CD8-positive, alpha-beta memory T cell (primary cell): ENCODE measurements at places on chromosomes 1 and 21.

DNA sequence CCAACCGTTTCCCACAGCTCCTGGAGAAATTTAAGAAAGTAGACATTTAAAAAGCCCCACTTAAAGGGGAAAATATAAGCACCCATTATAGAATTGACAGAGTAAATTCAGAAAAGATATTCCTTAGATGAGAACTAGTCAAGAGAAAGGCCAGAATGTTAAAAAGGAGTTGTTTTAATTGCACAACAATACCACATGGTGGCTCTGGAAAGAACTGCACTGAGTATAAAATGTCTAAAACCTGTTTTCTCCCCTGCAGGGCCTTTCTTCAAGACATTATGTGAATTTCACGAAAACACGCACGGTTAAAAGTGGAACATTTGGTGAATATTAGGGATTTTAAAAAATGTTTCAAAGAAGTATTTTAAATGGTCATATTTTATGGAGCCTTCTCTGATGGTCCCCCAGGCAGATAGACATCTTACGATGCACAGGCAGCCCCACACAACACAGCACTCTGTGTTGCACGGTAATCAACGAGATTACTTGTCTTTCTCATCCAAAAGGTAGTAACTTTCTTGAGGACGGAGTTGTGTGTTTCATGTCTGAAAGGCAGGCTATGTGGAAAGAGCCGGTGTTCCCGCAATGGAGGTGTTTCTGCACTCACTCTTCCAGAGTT is 101.9 kb downstream of the PRRX1 start:
- no peaks in the 10 kb centered on the region for H3K27me3 ChIP-seq
- H3K36me3 ChIP-seq, result no peaks in the 10 kb centered on the region
- no peaks in the 10 kb centered on the region for H3K4me1 ChIP-seq
- H3K27ac ChIP-seq, result no peak overlapping the region
- no peak for DNase-seq

DNA sequence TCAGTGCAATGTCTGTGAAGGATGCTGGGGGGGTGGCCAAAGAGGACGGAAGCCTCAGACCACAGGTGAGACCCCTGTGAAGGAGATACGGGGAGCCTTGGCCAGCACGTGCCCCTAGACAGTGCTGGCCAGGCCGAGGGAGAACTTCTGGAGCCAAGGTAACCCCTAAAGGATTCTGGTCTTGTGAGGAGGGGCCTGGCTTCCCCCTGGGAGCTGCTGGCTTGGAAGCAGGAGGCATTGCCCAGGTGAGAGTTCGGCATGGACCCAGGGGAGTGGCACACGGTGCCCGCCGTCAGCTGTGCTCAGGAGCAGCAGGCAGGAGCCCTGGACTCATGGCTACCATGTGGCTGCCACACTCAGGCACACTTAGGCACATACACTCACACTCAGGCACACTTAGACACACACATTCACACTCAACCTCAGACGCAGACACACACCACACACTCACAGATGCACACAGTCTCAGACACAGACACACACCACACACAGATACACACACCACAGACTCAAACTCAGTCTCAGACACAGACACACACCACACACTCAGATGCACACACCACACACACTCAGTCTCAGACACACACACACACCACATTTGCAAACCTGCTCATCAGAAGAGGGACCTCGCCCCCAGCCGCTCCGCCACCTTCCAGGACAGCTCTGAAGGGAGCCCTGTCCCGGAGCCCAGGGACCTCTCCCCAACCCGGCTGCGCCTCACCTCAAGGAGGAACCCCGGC is 1.1 kb upstream of the COL6A2 start:
- H3K4me3 ChIP-seq, result no peak overlapping the region
- no peak for DNase-seq
- no peak overlapping the region for H3K27ac ChIP-seq
- H3K27me3 ChIP-seq, result no peaks in the 10 kb centered on the region
- no peaks in the 10 kb centered on the region for H3K36me3 ChIP-seq

DNA sequence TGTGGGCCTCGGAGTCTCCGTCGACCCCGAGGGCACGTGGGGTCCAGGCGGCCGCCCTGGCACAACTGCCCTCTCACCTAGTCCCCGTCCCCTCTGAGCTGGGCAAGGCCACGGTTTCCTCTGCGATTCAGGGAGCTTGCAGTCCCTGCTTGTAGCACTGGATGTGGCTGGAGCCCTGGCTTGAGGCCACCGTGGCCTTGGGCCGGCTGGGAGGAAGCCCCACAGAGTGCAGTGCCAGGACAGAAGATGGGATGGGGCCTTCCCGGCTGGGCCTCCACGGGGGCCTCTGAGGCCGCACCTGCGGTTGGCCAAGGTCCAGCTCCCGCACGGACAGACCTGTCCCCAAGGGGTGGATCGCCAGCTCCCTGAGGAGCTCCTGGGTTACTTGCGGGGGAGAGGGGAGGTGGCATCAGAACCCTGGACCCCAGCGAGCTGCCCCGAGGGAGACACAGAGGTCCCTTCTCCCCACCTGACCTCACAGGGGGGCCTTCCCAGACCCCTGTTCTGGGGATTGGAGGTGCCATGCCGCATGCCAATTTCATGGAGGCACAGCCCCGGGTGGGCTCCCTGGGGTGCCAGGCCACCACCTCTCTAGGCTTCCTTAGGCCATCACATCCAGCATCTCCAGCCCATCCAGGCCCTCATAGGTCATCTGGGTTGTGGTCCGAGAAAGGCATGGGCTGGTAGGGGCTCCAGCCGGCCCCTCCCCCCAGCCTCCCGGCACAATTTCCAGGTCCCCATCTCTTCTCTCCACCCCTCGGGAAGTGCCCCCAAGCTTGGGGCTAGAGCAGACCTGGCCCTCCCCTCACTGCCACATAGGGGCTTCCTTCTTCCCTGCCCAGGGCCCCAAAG is 80.8 kb downstream of the MORN1 start:
- no peak overlapping the region for H3K4me3 ChIP-seq
- H3K27me3 ChIP-seq, result no peaks in the 10 kb centered on the region
- no peak overlapping the region for H3K27ac ChIP-seq
- H3K4me1 ChIP-seq, result peaks cover 34% of the 10 kb centered on the region
- no peak for DNase-seq

DNA sequence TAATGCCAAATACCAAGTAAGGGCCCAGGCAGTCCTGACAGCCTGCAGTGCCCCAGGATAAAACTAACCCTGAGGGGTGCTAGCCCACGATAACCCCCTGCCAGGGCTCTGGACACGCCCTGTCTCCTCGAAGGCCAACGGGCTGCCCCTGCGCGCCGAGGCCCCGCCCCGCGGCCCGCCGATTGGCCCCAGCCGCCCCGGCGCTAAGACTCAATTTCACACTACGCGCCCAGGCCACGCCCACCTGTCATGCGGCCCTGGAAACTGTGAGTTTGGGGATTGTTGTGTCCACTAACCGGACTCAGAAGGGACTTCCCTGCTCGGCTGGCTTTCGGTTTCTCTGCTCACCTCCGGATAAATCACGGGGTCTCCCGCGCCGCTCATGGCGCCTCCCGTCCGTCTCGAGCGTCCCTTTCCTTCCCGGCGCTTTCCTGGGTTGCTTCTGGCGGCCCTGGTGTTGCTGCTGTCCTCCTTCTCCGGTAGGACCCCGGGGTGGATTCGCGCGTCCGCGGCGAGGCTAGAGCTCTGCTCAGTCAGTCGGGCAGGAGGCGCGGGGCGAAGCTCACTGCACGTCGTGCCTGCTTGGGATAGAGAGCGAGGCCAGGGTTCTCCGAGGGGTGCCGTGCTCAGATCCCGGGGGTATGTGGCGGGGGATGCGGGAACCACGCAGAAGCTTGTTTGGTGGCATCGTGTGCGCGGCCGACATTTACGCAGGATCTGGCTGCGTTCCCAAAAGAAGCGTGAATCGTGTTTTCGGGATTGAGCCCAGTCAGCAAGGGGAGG is at the start of gene CR1L:
TSS of gene CR1L (plus strand) at position 282 of the 783 bp plus-strand sequence. CDS start at position 383, 101 bp downstream.
- H3K36me3 ChIP-seq, result no peaks in the 10 kb centered on the region
- peak within 1 kb of the TSS; percentile 64 for H3K27ac ChIP-seq
- peaks cover 5% of the 10 kb centered on the region for H3K4me1 ChIP-seq
- peak; percentile 74 for DNase-seq
- peak within 1 kb of the TSS; percentile 64 for H3K4me3 ChIP-seq
- no peaks in the 10 kb centered on the region for H3K27me3 ChIP-seq

GRCh38 chr1:213201380-213202155 is 150.5 kb downstream of the RPS6KC1 start:
- no peaks in the 10 kb centered on the region for H3K27me3 ChIP-seq
- H3K36me3 ChIP-seq, result no peaks in the 10 kb centered on the region
- no peak overlapping the region for H3K27ac ChIP-seq
- DNase-seq, result no peak

GRCh38 chr1:97186381-97186780 is 464.8 kb downstream of the PTBP2 start:
- no peak for DNase-seq
- no peaks in the 10 kb centered on the region for H3K4me1 ChIP-seq
- no peak overlapping the region for H3K4me3 ChIP-seq
- H3K27me3 ChIP-seq, result no peaks in the 10 kb centered on the region

DNA sequence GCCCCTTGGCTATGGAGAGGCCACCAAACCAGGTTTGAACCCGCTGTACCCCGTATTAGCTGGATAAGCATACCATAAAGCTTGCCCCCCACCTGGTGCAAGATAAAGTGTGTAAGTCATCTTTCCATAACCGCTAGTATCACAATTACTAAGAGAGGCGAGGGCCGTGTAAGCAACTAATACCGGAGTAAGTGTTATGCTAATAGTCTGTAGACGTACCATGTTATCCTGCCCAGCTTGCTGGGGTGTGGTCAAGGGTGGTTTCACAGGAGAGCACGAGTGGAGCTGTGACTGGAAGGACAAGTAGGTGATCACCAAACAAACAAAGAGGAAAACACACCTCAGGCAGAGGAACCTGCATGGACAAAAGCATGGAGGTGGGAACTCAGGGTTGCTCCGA is 3.6 kb upstream of the TNFRSF1B start:
- DNase-seq, result no peak
- H3K27ac ChIP-seq, result no peak overlapping the region
- H3K4me1 ChIP-seq, result peaks cover 66% of the 10 kb centered on the region
- H3K4me3 ChIP-seq, result no peak overlapping the region

DNA sequence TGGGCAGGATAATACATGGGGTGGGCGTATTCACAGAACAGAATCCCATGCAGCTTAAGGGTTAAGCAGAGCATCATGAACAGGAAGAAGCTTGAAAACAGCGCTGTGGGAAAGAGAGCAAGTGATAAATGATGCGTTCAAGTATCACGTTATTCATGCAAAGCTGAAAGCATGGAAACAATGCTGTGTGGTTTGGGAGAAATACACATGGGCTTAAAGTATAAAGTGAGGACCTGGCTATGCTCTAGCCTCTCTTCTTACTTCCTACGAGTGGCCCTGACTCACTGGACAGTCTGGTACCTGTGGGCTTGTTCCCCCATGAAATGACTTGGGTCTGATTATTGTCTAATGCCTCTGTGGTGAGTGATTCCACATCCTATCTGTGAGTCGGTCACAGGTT is 25.7 kb downstream of the TMPRSS2 start:
- H3K36me3 ChIP-seq, result no peaks in the 10 kb centered on the region
- no peaks in the 10 kb centered on the region for H3K27me3 ChIP-seq
- no peaks in the 10 kb centered on the region for H3K4me1 ChIP-seq
- H3K4me3 ChIP-seq, result no peak overlapping the region

DNA sequence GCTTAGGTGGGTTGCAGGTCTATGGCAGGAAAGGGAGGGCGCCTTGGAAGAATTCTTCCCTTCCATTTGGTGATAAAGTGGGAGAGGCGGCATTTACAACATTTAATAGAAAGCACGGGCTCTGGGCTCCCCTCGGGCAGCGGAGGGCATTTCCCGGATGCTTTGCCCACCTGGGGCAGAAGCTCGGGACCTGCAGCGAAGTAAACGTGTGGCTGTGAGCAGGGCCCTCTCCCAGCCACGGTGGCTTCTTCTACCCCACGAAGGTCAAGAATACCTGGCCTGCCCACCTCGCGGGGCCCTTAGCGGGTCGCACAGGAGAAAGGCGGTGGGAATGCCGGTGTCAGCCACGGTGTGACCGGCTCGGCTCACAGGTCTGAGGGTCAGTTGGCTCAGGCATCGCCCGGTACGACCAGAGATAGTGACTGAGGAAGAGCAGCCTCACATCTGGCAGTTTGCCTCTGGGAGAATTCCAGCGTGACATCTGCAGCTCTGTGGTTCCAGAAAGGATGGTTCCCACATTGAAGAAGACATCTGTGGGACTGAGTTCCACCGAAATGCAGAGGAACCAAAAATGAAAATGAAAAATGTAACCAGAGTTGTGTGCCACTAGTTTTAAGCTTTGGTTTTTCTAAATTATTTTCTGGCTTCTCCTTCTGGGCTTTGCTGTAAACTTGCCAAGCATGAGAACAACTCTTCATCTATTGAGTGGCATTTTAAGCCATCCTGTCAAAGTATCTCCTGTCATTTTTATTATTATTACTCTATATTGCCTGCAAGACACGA is 720 bp upstream of the F3 start:
- DNase-seq, result no peak
- no peaks in the 10 kb centered on the region for H3K27me3 ChIP-seq
- H3K27ac ChIP-seq, result no peak overlapping the region

DNA sequence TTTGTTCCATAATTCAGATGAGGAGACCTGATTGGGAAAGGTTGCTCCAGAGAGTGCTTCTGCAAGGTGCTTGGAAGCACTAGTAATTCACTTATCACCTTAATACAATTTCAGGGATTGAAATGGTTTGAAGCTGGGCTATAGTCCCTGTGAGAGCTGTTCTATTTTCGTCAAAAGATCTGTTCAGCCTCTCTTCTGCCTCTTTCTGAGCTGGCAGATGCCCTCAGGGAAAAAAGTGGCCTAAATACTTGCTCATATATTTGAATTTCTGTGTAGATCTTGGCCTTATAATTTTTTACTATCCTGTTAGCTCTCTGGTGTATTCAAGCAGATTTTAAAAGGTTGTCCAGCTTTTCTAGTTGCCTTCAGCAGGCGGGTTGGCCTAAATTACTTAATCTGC is 22.3 kb downstream of the C1orf146 start:
- no peak overlapping the region for H3K27ac ChIP-seq
- no peaks in the 10 kb centered on the region for H3K27me3 ChIP-seq
- no peaks in the 10 kb centered on the region for H3K4me1 ChIP-seq
- no peak for DNase-seq
- H3K36me3 ChIP-seq, result no peaks in the 10 kb centered on the region
- no peak overlapping the region for H3K4me3 ChIP-seq

GRCh38 chr1:111599781-111600693 is 19.6 kb upstream of the RAP1A start:
- H3K4me3 ChIP-seq, result no peak overlapping the region
- no peaks in the 10 kb centered on the region for H3K36me3 ChIP-seq
- no peaks in the 10 kb centered on the region for H3K27me3 ChIP-seq
- peaks cover 94% of the 10 kb centered on the region for H3K4me1 ChIP-seq
- DNase-seq, result no peak
- no peak overlapping the region for H3K27ac ChIP-seq

DNA sequence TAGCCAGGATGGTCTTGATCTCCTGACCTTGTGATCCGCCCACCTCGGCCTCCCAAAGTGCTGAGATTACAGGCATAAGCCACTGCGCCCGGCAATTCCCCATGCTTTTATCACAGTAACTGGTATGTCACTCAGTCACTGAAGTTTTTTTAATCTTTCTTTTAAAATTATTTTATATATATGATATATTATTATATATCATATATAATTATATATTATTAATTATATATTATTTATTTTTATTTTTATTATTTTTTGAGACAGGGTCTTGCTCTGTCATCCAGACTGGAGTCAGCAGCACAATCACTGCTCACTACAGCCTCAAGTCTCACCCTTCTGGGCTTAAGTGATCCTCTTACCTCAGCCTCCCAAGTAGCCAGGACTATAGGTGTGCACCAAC is 18.3 kb downstream of the RC3H1 start:
- no peak for DNase-seq
- no peak overlapping the region for H3K4me3 ChIP-seq
- H3K27ac ChIP-seq, result no peak overlapping the region
- peaks cover 10% of the 10 kb centered on the region for H3K4me1 ChIP-seq
- peaks cover 4% of the 10 kb centered on the region for H3K36me3 ChIP-seq

- H3K36me3 ChIP-seq, result no peaks in the 10 kb centered on the region
- no peak for DNase-seq
- no peak overlapping the region for H3K4me3 ChIP-seq
- no peaks in the 10 kb centered on the region for H3K27me3 ChIP-seq
- no peaks in the 10 kb centered on the region for H3K4me1 ChIP-seq
Measured at GRCh38 chr1:89167590-89168230, 8.1 kb downstream of the GBP7 start.
